ENCODE measurements at places on chromosomes 11 and 22. TPM values are rescaled to one million over a fixed set of nuclear protein-coding genes. Genes with fewer than 3 reads are reported as not detected.

The ANO3 gene
- 0.76 TPM for total RNA-seq

The GLYAT gene
- 2.6 TPM for total RNA-seq

The OR5A1 gene
- total RNA-seq, result not detected

The MMP13 gene
- total RNA-seq, result not detected

The FAM118A gene
- total RNA-seq, result 44.9 TPM

The SLC22A12 gene
- not detected for total RNA-seq

The RAD9A gene
- total RNA-seq, result 23.8 TPM

The RASGRP2 gene
- 39.7 TPM for total RNA-seq

The GCAT gene
- 7.6 TPM for total RNA-seq

The CDHR5 gene
- total RNA-seq, result not detected

The ZNF280B gene
- total RNA-seq, result 0.45 TPM

The ZBTB16 gene
- 22.7 TPM for total RNA-seq

DNA sequence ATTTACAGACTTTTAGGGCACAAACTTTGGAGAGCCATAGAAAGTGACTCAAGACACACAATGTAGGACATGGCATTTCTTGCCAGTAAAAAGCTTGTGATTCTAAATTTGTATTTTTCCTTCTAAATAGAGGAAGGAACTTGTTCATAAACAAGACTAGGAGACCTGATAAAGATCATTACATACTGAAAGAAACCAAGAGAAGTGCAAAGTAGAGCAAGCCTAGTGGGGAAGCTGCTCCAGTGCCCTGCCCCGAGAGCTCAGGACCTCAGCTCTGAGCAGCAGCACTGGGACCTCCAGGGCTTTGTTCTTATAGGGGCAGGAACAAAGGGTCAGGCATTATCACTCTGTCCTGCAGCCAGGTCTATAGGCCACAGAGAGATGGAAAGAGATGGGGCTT is 7.2 kb downstream of the IRAG1 start:
- DNase-seq, result no peak

- no peak for DNase-seq
Observed at GRCh38 chr22:49449377-49449776, 378.3 kb downstream of the BRD1 start.

DNA sequence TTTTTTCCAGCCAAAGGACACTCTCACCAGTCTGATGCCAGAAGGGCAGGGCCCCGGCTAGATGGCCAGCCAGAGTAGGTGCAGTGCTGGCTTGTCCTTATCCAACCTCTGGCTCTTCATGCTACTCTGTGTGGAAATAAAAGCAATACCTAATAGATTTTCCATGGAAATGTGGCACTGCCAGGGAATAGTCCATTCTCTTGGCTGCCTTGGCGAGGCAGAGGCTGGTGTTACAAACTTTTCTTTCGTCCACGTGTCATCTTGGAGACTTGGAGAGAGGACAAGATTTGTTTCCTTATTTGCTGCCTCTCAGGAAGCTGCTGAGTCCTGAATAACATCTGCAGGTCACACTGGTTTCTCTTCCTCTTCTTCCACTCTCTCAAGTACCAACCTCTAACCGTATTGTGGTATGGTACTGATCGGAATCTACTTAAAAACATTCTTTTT is 17.2 kb upstream of the C1QTNF4 start:
- DNase-seq, result no peak

DNA sequence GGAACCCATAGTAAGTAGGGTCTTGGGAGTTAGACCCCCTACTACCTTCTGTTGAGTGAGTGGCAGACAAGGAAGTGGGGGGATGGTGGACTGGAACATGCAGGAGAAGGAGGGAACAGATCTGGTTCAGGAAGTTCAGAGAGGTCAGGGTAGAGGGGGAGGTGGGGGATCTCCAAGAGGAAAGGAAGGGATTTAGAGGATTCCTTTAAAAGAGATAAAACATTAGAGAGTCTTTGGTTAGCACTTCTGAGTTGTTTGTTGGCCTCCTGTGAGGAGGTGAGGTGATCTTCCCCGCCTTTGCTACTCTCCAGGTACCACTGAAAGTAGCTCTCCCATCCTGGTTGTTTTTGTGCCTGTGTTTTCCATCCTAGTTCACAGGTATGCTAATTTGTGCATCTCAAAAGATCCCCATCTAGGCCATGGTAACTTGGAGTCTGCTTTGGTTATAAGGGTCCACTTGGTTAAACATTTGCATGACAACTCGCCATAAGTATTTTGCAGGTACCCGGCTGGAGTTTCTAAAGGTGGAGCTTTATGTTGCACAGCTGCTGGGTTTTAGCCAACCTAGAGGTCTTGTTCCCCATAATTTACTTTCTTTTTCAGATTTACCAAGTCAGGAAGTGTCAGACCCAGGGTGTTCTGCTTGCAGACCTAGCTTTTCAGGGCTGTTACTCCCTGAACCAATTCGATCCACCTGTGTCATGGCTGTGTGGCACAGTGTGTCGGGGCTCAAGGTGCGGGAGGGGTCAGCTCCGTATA is 79.3 kb upstream of the SORL1 start:
- no peak for DNase-seq

- no peak for DNase-seq
Observed at GRCh38 chr11:73366953-73367352, 9.2 kb upstream of the RELT start.

- no peak for DNase-seq
Observed at GRCh38 chr11:79139900-79140299, 300.9 kb downstream of the TENM4 start.

DNA sequence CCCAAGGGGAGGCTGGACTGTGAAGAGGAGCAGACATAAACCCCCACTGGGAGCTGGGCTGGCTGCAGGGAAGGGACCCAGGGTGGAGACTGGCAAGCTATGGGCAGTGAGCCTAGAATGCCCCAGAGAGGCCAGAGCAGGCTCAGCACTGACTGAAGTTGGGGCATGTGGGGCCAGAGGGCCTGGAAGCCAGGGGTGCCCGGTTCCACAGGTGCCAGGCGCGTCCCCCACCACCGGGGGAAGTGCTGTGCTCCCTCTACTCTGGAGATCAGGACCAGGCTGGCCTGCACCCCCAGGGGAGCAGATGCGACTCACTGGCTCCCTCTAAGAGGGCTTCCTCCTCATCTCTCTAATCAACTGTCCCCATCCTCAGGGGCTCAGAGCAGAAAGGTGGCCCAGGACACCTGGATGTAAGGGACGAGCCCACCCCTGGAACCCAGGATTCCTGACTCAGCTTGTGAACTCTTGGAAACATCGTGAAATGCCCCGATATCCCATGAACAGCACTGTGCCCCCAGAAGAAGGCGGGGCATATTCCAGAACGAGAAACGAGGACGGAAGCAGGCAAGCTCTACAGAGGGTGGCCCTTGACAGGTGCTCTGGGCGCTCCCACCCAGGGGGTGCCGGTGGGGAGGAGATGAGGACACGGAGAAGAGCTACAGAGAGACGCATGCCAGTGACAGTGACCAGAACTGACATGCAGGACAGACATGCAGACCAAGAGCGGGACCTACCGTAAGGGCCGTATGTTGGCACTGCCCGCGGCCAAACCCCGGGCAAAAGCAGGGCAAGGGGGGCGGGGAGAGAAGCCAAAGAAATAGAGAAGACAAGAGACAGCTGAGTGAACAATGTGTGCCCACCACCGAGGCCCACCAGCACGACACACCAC is 20.4 kb downstream of the MAFF start:
- DNase-seq, result peak; percentile 54

GRCh38 chr11:130209954-130210854 is 50.6 kb downstream of the ST14 start:
- peak; percentile 51 for DNase-seq

DNA sequence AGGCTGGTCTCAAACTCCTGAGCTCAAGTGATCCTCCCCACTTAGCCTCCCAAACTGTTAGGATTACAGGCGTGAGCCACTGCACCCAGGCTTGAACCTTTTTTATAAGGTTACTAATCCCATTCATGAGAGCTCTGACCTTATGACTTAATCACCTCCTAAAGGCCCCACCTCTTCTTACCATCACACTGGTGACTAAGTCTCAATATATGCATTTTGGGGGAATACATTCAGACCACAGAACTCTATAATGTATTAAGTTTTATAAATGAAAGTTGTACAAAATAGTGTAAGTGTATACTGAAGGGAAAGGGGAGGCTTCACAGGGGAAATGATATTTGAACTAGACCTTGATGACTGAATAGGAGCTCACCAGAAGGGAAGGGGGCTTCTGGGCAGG is 28.4 kb upstream of the RBFOX2 start:
- no peak for DNase-seq

- no peak for DNase-seq
Observed at GRCh38 chr22:41280854-41281253, 5.1 kb downstream of the RANGAP1 start.

- DNase-seq, result no peak
Observed at GRCh38 chr11:101914341-101914737, 471 bp upstream of the CEP126 start.

DNA sequence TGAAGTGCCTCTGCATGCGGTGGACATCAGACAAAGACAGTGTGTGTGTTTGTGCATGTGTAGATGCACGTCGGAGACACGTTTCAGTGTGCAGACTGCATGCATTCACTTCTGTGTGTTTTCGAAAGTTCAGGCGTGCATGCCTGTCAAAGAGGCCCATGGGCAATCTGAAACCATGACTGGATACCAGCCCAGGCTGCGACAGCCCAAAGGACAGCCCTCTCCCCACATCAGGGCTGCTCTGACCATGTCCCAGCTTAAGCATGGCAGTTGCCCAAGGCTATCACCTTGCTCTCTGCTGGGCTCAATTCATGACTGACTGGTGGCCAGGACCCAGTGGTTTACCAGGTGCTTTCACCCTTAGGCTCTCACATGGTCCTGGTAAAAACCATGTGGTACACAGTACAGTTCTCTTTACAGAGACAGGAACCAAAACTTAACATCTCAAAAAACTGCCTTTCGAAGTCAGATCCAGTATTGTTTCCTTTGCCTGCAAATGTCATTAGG is 423.7 kb upstream of the CADM1 start:
- DNase-seq, result no peak

DNA sequence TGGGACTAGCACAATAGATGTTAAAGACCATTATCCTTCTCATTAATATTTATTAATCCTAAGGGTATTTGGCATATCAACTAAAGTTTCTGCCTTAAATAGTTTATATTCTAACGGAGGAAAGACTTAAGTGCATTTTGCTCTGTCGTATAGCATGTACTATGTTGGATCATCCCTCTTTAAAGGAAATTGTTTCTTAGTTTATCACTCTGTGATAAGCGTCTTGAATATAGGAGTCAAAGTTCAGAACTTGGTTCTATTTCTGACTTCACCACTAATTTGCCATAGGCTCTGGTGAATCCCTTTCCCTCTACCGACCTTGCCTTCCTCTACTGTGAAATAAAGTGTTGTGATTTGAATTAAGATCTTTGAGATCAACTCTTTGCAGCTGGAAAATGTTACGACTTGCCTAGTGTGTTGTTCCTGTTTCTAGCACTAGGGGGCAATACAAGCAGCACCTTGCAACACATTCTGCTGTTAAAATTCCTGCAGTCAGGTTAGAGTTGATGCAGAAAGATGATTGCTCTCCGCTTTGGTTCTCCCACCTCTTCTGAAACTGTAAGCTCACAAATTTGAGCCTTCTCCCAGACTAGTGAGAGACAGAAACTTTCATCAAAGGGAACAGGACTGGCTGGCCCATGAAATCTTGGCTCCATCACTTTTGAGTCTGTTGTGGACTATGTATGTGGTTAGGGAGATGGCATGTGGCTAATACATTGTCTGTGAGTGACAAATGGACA is 27.8 kb upstream of the ZNRF3 start:
- no peak for DNase-seq

DNA sequence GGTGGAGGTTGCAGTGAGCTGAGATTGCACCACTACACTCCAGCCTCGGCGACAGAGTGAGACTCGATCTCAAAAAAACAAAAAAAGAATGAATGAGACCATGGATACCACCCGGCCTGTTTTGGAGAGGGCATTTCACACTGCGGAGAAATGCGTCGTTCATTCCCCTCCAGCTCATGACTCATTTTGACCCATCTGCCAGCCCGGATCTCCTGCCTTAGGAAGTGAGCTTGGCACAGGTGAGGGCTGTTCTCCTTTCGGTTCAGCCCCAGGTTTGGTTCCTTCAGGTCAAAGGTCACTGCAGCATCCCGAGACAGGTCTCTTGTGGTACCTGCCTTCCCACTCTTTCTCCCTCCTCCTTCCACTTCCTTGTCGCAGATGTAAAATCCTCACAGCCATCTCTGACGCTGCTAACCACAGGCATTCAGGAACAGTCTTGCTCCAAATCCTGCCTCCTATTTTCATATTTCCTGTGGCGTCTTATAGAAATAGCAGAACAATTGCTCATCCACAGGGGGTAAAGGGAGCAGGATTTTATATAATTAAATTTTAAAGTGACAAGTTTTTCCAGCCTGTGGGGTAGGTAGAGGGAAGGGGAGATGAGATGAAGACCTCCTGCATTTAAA is 517.9 kb downstream of the NTM start:
- no peak for DNase-seq

- DNase-seq, result no peak
Observed at GRCh38 chr11:4125141-4125540, 30.5 kb downstream of the RRM1 start.

- no peak for DNase-seq
Observed at GRCh38 chr11:8342821-8343681, 79.4 kb upstream of the LMO1 start.

GRCh38 chr11:80868831-80869230 is 1428.0 kb upstream of the TENM4 start:
- no peak for DNase-seq

- DNase-seq, result no peak
Observed at GRCh38 chr11:110948112-110948511, 235.9 kb upstream of the ARHGAP20 start.

GRCh38 chr11:19448651-19449050 is 207.9 kb upstream of the E2F8 start:
- no peak for DNase-seq
